ENCODE measurements at places on chromosomes 16 and 17.
A peak's percentile ranks its signal among the peaks of the same experiment; 100 is the strongest.

DNA sequence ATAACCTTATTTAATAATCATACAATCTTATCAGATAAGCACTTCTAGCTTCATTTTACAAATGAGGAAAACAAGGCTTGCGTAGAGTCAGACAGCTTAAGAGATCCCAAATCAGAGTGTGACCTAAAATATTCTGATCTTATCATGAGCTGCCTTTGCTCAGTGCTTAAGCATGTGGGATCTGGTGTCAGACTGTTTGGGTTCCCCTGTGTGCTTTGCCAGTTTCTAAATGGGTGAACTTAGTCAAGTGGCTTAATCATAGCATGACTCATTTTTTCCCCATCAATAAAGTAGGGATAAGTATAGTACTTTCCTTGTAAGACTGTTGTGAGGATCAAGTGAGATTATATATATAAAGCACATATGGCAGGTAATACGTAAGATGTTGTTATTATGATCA is 612.6 kb upstream of the C16orf82 start:
- no peak for DNase-seq

DNA sequence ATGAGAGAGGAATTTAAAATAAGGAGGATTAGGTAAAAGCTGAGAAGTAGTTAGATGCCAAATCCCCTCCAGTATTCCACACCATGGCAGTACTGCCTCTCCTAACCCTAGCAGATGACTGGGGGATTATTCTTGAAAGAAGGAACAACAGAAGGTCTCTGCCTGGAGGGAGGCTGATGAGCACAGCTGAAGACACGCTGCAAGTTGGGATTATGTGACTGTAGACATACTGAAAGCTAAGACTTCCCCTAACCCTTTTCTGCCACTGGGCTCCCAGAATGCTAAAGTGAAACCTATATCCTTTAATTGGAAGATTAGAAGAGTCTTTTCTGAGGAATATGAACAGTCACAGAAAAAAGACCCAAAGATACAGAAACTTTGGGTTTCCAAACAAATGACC is 27.7 kb upstream of the SLC46A1 start:
- no peak for DNase-seq

- DNase-seq = no peak
Observed at GRCh38 chr17:45106096-45106495, 26.2 kb downstream of the PLCD3 start.

GRCh38 chr16:19680881-19681340 is 37.1 kb downstream of the KNOP1 start:
- DNase-seq = no peak

DNA sequence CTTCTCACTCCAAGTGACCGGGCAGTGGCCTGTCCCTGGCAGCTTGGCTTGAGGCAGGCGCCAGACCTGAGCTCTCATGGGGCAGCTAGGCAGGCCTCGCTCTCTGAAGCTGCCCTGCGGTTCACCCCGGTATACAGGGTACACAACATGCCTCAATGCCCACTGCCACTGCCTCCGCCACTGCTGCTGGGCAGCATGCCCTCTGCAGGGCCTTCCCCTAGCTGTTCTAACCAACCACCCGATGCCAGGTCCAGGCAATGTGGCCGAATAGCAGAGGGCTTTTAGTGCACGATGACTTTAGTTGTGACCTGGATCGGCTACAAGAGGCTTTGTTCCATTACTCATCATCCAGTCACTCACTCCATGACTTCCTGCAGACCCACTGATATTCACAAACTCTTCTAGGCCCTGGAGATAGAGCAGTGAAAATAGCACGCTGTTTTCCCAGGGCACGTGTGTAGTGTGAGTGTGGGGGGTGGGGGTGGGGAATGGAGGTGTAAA is 19.7 kb downstream of the CDC42EP4 start:
- no peak for DNase-seq

- DNase-seq = no peak
Observed at GRCh38 chr17:63542942-63543821, 7.1 kb upstream of the DCAF7 start.

DNA sequence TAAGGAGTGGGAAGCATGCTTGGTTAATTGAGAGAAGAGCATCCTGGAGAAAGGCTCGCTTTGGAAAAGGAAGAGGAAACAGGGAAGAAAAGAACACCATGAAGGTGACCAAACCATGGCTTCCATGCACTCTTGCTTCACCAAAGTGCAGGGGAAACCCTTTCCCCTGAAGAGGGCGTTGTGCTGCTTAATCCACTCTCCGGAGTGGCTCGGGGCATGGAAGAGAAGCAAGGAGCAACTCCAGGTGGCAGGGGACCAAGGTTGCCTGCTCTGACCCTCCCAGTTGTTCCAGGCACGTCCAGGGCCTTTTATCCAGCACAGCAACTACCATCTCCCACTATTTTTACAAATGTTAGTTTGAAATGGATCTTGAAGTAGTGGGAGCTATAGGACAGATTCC is 108.1 kb downstream of the STX8 start:
- DNase-seq = no peak

GRCh38 chr17:37174205-37174604 is 201.6 kb upstream of the C17orf78 start:
- DNase-seq = no peak

DNA sequence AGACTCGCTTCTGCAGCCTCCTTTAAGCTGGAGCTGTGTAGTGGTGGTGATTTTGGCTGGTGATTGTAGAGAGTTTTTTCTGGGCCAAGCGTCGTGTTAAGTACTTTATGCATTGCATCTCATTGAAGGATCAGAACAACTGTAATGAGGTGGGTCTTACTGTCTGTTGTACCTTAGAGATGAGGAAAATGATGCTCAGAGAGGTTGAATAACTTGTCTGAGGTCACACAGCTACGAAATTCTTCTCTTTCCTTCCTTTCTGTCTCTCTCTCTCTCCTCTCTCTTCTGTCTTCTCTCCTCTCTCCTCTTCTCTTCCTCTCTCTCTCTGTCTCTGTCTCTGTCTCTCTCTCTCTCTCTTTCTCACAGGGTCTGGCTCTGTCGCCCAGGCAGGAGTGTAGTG is 82.8 kb downstream of the CNGB1 start:
- DNase-seq = no peak

DNA sequence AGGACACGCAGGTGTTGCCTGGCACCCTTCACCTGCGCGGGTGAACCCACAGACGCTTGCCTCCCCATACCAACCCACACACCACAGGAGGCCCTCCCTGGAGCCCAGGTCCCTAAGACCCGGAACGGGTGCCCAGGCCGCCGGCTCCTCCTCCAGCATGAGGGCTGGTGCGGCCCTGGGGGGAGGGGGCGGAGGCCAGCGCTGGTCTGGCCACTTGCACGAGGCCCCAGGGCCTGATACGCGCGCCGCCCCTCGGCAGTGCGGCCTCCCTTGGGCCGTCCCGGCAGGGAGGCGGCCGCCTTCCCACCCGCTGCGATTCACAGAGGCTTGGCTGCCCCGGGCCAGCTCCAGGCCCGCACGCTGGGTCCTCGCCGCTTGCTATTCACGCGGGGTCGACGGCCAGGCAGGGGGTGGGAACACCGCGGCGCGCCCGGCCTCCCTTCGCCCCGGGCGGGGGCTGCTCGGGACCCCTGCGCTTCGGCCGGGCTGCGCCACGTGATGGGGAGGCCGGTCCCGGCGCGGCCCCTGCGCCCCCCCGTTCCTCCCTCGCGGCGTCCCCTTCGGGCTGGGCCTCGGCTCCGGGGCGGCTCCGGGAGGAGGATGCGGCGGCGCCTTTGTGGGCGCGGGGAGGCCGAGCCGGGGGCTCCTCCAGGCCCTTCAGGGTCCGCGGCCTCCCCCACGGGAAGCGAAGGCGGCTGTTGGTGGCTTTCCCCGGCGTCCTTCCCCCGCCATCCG is 685 bp downstream of the FASN start:
- peak; percentile 30 for DNase-seq

DNA sequence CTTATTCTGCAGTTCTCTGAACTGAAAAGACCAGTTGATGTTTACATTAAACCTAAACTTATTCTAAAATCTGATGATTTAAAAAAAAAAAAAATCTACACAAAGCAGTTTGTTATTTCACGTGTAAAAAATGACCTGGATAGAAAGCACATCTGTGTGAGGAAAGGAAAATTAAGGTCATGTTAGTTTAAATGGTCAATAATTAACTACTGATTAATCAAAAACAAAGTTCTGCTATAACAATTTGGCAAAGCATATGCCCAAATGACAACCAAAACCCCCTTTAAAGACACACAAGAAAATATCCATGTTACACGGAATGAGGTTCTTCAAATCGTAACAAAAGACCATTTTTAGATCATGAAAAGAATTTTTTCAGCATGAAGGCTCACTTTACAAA is 30.4 kb downstream of the CACNG1 start:
- no peak for DNase-seq

DNA sequence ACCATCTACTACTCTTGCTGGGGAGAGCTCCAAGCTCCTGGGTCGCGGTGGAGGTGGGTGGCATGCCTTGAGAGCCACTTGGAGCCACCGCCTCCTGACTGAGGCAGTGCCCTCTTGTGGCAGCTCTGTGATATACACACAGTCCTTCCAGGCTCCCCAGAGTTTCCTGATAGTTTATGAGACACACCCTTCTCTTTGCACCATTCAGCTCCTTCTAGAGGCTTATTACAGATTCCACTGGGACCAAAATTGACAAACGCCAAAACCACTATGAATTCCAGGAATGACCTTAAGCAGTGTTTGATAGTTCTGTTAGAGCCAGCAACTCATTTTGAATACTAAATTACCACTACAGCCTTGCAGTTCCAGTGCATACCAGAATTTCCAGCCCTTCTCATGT is 170.1 kb upstream of the CDH13 start:
- DNase-seq = peak; percentile 39

GRCh38 chr16:30354423-30355143 is 525 bp downstream of the CD2BP2 start:
- no peak for DNase-seq

GRCh38 chr16:78209951-78210661 is 110.7 kb downstream of the WWOX start:
- no peak for DNase-seq

GRCh38 chr17:54813896-54814295 is 86.8 kb upstream of the TOM1L1 start:
- DNase-seq = no peak

- no peak for DNase-seq
Observed at GRCh38 chr17:57294629-57295501, 38.5 kb downstream of the MSI2 start.

GRCh38 chr17:59848778-59849177 is 44.0 kb downstream of the TUBD1 start:
- DNase-seq = peak; percentile 49

- no peak for DNase-seq
Observed at GRCh38 chr16:65119435-65119834, 2.4 kb downstream of the CDH11 start.

DNA sequence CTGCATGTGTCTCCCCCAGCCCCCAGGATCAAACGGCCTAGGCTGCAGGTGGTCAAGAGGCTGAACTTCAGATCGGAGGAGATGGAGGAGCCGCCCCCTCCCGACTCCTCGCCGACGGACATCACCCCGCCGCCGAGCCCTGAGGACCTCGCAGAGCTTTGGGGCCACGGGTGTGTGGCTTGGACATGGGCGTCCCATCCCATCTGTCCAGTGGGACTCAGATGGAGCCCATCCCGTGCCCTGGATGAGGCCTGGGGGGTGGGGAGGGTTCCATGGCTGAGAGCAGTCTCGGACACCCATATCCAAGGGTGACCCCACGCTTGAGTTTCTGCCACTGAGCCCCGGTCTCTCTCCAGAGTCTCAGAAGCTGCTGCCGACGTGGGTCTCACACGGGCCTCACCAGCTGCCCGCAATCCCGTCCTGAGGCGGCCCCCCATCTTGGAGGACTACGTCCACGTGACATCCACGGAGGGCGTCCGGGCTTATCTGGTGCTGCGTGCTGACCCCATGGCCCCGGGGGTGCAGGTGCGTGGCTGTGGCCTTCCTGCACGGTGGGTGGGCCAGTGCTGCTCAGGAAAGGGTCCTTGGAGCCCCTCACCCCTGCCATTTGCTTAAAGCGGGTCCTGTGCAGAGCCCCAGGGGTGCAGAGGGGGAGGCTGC is 901 bp downstream of the CHTF18 start:
- DNase-seq = no peak

GRCh38 chr17:13981881-13982280 is 87.4 kb upstream of the COX10 start:
- no peak for DNase-seq

DNA sequence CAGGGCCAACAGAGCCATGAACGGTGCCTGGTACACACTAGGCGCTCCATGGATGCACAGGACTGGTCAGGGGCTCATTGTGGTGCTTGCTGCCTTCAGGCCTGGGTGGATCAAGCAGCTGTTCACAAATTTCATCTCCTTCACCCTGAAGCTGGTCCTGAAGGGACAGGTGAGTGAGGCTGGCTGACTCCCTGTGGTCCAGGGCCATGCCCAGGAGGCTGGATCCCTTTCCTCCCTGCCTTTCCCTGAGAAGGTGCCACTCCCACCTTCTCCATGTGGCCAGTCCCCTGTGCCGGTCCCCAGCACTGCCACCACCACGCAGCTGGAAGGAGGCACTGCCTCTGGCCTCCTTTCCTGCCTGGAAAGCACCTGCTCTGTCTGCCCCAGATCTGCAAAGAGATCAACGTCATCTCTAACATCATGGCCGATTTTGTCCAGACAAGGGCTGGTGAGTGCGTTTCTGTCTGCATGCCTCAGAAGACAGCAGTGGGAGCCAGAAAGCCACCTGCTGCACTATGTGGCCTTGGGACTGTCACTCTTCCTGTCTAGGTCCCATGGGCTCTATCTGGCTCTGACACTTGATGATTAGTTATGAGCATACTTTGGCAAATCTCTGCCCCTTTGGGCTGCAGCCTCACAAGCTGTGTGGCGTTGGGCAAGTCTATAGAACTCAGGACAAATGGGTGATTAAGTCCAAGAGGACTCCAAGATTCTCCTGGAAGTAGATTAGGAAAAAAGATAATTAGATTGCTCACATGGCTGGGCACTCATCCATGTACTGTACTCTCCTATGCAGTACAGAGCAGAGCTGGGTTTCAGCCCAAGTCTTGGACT is 9.4 kb downstream of the CETP start:
- no peak for DNase-seq

- no peak for DNase-seq
Observed at GRCh38 chr17:32536736-32537643, 50.2 kb downstream of the CDK5R1 start.

- DNase-seq = no peak
Observed at GRCh38 chr17:356671-357434, 4.2 kb upstream of the RPH3AL start.

DNA sequence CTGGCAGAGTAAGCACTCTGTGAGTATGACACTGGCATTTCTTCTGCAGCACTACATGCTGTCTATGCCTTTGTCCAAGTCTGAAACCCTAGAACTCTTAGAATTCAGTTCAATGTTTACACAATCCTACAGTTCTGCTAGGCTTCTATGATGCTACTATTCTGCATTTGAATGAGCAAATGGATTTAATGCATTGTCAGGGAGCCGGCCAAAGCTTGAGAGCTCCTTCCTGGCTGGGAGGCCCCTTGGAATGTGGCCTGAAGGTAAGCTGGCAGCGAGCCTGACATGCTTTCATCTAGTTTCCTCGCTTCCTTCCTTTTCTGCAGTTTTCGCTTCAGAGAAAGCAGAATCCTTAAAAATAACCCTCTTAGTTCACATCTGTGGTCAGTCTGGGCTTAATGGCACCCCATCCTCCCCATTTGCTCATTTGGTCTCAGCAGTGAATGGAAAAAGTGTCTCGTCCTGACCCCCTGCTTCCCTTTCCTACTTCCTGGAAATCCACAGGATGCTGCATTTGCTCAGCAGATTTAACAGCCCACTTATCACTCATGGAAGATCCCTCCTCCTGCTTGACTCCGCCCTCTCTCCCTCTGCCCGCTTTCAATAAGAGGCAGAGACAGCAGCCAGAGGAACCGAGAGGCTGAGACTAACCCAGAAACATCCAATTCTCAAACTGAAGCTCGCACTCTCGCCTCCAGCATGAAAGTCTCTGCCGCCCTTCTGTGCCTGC is at the start of gene CCL2:
TSS of gene CCL2 (plus strand) at position 635 of the 730 bp plus-strand sequence. CDS start at position 700, 65 bp downstream.
- peak; percentile 32 for DNase-seq

All from MM.1S (cell line).